ENCODE measurements at places on chromosomes 7 and 10. TPM values are rescaled to one million over a fixed set of nuclear protein-coding genes. Genes with fewer than 3 reads are reported as not detected.

PLAC9 gene
- not detected for total RNA-seq

SPDYE5 gene
- total RNA-seq = not detected

ACTL6B gene
- total RNA-seq = not detected

ITGB8 gene
- 1.2 TPM for total RNA-seq

CPA4 gene
- total RNA-seq = 25.9 TPM

ANKRD61 gene
- total RNA-seq = 0.37 TPM

TMEM60 gene
- total RNA-seq = 13.2 TPM

PSPH gene
- 90.8 TPM for total RNA-seq

CFAP70 gene
- total RNA-seq = 0.03 TPM

ACSM6 gene
- total RNA-seq = not detected

WEE2 gene
- total RNA-seq = 0.03 TPM

GAD2 gene
- not detected for total RNA-seq

MSS51 gene
- 0.13 TPM for total RNA-seq

TIMM23B gene
- 20.4 TPM for total RNA-seq

SH2B2 gene
- 0.90 TPM for total RNA-seq

NUTM2E gene
- not detected for total RNA-seq

- no peak for DNase-seq
Measured at GRCh38 chr10:72037811-72038210, 50.5 kb downstream of the SPOCK2 start.

DNA sequence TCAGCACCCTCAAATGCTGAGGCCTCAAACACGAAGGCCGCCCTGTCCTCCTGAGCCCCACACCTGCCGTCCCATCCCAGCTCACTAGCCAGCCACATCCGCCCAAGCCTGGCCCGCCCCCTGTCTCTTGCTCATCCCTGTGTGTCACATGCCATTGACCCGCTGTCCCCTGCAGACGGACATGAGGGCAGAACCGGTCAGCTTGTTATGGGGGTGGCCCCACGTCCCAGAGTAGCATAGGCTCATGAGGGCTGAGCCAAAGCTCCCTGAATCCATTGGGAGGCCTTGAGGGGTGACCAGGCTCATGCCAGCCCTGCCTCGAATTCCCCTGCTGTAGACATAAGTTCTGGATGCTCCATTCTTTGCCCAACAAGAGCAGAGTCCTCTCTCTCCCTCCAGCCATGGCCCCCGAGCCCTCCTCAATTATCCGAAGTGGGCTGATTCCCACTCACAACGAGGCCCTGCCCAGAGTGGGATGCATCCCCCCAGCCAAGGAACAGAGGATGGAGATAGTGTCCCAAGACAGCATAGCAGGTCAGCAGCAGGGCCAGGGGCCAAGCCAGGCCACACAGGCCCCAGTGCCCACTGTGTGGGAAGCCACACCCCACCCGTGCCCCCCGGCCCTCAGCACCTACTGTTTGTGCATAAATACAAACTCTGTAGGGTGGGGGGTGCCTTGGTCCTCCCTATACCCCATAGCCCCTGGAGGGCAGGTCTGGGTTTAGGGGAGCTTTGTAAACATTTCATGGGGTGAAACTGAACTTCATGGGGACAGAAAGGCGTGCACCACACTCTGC, 42.1 kb downstream of the EBF3 start:
- no peak for DNase-seq

DNA sequence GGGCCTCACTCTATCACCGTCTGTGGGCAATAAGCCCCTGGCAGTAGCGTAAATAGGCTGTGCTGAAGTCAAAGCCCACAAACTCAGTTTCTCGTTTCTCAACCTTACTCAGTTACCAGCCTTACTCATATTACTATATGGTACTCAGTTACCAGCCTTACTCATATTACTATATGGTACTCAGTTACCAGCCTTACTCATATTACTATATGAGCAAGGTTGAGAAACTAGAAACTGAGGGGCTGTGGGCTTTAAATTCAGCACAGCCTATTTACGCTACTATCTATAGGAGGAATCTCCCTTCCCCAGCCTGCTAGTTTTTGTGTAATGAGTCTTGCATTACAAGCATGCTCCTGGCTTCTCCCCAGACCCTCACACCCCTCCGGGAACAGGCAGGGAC, 35.4 kb downstream of the CCDC3 start:
- DNase-seq = no peak

- peak; percentile 43 for DNase-seq
Measured at GRCh38 chr7:151251689-151252560, 3.4 kb upstream of the SMARCD3 start.

- DNase-seq = peak; percentile 64
Measured at GRCh38 chr7:137592232-137592896, 248.8 kb upstream of the PTN start.

GRCh38 chr7:31373337-31374289, 33.1 kb upstream of the NEUROD6 start:
- peak; percentile 46 for DNase-seq

DNA sequence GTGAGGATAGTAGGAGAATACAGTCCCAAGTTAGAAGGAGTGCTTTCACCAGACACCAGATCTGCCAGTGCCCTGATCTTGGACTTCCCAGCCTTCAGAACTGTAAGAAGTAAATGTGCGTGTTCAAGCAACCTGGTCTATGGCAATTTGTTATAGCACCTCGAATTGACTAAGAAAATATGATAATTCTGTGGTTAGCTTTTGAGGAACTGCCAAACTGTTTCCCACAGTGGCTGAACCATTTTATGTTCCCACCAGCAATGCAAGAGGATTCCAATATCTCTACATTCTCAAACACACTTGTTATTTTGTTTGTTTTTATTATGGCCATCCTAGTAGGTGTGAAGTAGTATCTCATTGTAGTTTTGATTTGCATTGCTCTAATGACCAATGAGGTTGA, 47.0 kb downstream of the RBM20 start:
- DNase-seq = no peak

DNA sequence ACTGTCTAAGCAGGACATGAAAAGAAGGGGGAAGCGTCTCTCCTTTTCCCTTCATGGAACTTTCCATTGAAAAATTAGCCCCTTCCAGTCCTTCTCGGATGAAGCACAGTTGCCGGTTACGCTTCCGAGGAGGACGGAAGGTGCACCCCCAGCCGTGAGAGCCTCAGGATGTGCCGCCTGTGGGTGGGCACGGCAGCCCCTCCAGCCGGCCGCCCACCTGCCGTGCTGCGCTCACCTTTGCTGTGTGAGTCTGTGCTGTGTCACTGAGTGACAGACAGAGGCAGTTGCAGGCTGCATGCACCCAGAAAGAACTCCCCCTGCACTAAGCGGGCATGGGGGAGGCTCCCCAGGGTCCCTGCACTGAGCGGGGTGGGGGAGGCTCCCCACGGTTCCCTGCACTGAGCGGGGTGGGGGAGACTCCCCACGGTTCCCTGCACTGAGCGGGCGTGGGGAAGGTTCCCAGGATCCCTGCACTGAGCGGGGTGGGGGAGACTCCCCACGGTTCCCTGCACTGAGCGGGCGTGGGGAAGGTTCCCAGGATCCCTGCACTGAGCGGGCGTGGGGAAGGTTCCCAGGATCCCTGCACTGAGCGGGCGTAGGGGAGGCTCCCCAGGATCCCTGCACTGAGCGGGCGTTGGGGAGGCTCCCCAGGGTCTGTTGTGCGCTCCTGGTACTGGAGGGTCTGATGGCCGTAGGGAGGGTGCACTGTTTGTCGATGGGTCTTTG, 74.2 kb downstream of the DNAJB6 start:
- DNase-seq = no peak

- no peak for DNase-seq
Measured at GRCh38 chr7:105890290-105890997, 14.0 kb upstream of the ATXN7L1 start.

DNA sequence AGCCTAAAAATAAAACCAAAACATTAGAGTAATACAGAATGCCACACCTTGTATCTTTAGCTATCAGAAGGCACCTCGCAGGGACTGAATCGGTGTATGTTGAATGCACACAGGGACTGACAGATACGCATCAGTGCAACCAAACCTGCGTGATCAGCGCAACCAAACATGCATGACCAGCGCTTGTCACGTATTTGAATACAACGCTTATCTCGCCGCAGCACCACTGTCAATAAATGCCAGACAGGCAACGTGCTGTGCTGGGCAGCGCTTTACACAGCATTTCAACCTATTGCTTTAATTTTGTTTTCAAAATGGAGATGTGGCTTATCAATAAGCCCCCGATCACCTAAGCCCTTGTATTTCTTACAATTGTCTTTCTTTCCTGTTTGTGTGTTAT, 242.4 kb downstream of the SFMBT2 start:
- DNase-seq = no peak

- DNase-seq = no peak
Measured at GRCh38 chr10:69421611-69422308, 5.0 kb upstream of the TACR2 start.

GRCh38 chr7:1514995-1515401, 10.8 kb upstream of the INTS1 start:
- no peak for DNase-seq

DNA sequence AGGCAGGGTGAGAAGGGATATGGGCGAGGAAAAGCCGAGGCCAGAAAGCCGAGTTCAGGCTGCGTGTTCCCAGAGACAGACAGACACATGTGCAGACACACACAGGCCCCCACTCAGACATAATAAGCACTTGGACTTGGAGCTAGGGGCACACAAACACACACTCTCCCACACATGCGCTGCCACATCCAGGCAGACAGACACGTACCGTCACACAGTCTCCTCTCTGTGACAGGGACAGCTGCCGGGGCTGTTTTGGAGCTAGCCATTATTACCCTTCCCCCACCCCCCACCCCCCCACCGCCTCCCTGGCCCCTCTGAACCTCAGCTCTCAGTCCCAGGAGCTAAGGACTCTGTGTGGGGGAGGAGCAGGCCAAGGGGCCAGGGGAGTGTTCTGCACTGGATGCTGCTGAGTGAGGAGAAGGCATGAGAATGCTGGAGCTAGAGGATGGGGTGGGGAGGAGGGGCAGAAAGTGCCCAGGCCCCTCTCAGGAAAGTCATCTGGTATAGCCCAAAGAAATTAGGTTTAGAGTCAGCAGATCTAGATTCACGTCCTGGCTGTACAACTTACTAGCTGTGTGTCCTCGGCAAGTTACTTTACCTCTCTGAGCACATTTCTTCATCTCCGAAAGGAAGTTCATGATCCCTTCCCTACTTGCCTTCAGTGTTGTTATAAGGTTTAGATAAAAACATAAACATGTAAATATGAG, 6.3 kb downstream of the PITX3 start:
- DNase-seq = no peak

- peak; percentile 61 for DNase-seq
Measured at GRCh38 chr7:13560441-13560840, 429.0 kb downstream of the ETV1 start.

GRCh38 chr7:50347693-50348092, 43.2 kb downstream of the IKZF1 start:
- DNase-seq = no peak

DNA sequence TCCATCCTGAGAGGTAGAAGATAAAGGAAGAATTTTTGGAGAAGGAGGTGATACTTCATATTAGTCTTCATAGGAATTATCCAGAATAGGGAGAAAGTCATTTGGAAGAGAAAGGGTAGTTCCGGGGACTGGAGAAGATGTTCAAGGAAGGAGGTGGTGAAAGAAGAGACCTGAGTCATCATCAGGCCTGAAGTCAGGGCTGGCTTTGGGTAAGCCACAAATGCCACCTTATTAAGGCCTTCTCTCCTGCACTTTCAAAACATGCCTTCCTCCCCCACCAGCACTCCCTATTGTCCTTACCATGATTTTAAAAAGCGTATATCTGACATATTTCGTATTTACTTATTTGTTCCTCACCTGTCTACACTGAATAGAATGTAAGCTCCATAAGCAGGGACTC, 112.2 kb upstream of the LRGUK start:
- DNase-seq = peak; percentile 51

GRCh38 chr7:17725821-17726220, 214.5 kb downstream of the SNX13 start:
- no peak for DNase-seq

GRCh38 chr10:4194231-4194630, 409.2 kb upstream of the KLF6 start:
- peak; percentile 31 for DNase-seq

GRCh38 chr7:93036149-93036640, 81.6 kb downstream of the SAMD9 start:
- DNase-seq = no peak

DNA sequence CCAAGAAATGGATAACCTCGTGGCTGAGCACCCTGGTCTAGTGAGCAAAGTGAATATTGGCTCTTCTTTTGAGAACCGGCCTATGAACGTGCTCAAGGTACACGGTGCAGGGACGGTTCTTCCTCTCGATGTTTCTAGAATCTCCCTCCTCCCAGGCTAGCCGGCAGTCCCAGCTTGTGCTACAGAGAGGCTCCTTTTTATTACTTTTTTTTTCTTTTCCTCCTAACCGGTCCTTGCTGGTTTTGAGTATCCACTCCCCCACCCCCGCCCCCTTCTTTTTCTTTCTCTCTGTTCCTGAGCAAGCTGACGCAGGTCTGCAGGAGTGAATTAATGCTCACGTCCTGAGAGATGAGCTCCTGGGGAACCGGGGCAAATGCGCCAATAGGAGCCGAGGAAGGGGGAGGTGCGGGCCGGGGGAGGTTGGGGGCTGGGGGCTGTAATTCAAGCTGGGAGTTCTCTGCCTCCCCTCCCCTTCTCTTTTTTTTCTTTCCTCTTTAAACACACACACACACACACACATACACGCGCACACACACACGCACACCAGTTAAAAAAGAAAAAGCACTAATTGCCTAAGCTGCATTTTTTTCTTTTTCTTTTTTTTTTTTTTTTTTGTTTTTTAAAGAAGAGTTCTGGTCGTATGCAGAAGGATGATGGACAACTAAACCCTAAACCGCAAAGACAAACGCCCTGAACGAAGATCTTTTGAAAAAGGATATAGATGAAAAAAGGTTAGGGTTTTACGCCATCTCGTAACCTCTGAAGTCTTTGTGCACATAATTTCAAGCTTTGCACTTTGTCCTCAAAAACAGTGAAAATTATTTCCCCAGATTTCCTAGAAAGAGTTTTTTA, 6.6 kb downstream of the CPA2 start:
- DNase-seq = no peak

DNA sequence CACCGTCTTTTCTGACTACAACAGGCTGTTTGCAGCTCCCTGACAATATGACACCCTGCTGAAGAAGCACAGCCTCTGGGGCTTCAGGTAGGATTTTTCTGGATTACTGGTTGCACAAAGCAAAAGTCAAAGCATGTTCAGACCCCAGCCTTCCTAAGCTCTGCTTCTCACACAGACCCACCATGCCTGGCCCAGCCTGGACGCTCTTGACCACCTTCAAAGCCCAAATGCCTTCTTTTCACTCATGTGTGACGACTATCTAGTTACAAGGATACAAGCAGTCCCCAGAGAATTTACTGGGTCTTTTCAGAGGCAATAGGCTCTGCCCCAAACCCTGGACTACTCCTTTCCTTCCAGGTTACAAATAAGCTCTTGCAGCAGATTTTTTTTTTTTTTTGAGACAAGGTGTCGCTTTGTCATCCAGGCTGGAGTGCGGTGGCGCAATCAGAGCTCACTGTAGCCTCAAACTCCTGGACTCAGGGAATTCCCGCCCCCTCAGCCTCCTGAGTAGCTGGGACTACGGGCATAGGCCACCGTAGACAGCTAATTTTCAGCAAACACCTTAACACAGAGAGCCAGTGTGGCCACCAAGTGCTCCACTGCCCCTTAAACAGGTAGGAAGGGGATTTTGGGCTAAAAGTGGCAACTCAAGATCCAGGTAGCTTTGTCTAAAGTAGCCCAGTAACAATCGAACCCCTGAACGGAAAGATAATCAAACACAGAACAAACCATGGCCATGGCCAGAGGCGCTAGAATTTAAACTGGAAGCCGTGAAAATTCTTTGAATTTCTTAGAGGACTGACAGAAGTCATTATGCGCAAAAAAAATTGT, 16.2 kb downstream of the SVIL start:
- DNase-seq = no peak
